ENCODE measurements at places on chromosomes 3 and 15.

DNA sequence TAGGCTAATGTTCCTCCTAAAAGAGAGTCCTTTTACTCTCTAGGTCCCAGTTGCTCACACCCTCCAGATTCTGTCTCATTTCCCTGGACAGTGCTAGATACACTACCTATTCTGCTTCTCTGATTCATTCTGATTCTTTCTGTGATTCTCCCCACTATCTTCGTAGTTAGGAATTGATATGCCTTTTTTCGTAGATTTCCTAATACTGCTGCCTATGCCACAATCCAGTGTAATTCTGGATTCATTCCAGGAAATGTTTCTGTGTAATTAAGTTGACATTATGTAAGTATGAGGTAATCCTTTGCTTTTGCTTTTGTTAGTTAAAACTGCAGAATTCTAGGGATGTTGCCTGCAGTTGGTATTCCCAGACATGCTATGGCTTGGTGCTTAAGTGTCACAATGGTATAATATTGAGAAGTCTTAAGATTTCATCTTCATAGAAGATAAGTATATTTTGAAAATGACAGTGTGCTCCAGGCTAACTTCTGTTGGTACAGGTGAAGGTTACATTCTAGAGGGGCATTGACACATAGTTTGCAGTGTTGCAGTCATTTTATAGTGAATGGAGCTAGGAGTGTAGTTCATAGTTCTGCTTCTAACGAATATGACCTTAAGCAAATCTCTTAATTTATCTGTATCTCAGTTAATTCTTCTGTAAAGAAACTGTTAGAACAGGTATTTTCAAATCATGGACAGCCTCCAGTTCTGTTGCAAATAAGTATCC lies 54.3 kb downstream of the RIOX2 start:
- DNase-seq: no peak

DNA sequence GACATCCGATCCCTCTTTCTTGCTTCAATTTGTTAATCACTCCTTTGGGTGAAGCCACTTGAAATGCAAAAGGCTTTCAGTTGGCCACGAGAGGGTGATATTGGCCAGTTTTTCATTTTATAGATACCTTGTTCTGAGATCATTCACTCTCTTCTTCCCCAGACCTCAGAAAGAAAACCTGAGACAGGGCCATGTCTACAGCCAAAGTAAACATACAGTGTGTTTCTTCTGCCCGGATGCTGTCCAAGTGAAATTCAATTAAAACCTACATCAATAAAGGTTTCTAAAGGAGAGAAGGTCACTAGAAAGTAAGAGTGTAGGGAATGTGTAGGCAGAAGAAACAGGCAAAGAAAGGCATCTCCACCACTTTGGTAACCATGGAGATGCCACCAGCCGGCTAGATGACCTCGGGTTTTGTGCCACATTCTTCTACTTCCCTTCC lies 39.5 kb upstream of the FMN1 start:
- DNase-seq: no peak

DNA sequence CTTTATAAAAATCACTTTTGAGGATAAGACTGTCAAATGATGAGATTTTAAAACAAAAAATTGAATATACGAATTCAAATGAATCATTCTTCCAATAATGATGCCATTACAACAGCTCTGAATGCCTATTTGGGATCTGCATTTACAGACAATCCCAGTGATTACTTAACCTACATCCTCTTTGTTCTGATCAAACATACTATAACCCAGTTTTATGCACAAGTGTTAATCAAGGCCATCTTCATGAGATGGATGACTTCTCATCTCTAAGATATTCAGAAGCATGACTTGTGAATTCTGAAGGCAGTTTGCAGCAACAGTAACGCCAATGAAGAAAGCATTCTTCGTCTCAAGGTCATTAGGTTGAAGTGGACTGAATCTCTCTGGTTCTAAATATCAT lies 90.3 kb upstream of the MEX3B start:
- no peak for DNase-seq

GRCh38 chr3:177050501-177051237 lies 146.6 kb downstream of the TBL1XR1 start:
- DNase-seq: no peak

DNA sequence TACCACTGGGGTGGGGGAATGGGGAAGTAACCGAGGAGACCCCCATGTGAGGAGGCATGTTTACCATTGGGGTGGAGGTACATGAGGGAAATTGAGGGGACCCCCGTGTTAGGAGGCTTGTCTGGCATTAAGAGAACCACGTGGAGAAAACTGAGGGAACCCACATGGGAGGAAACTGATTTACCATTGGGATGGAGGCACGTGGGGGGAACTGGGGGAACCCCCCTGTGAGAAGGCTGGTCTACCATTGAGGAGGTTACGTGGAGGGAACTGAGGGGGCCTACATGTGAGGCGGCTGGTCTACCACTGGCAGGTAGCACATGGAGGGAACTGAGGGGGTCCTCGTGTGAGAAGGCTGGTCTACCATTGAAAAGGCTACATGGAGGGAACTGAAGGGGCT lies 159.4 kb downstream of the FBLN2 start:
- no peak for DNase-seq

DNA sequence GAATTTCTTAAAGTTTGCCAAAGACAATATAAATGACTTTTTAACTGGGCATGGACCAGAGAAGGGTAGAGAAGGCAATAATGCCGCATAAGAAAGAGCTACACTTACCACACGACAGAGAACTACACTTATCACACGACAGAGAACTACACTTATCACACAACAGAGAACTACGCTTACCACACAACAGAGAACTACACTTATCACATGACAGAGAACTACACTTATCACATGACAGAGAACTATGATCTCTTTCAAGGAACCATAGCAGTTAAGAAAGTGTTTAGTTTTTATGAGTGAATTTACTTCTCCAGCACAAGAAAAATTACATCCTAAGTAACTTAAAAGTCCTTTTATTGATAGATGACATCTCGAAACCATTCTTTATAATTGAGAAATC lies 32.0 kb downstream of the DCUN1D1 start:
- no peak for DNase-seq

GRCh38 chr3:55964491-55964985 lies 477.4 kb upstream of the WNT5A start:
- no peak for DNase-seq

DNA sequence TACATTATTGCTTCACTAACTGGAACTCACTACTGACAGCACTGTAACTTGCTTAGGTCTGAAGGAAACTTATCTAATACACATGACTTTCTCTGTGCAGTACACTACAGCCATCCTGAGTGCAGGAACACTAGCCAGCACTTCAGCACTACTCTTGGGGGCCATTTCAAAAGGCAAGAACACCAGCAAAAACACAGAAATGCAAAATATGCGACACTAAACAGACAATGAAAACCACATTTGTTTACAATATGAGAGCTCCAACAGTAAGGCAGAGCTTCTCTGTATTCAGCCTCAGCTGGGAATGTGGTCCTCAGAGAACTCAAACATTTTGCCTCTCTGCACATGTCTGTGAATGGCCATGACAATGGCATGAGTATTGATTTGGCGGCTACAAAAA lies 109.6 kb downstream of the ARRDC4 start:
- DNase-seq: no peak

DNA sequence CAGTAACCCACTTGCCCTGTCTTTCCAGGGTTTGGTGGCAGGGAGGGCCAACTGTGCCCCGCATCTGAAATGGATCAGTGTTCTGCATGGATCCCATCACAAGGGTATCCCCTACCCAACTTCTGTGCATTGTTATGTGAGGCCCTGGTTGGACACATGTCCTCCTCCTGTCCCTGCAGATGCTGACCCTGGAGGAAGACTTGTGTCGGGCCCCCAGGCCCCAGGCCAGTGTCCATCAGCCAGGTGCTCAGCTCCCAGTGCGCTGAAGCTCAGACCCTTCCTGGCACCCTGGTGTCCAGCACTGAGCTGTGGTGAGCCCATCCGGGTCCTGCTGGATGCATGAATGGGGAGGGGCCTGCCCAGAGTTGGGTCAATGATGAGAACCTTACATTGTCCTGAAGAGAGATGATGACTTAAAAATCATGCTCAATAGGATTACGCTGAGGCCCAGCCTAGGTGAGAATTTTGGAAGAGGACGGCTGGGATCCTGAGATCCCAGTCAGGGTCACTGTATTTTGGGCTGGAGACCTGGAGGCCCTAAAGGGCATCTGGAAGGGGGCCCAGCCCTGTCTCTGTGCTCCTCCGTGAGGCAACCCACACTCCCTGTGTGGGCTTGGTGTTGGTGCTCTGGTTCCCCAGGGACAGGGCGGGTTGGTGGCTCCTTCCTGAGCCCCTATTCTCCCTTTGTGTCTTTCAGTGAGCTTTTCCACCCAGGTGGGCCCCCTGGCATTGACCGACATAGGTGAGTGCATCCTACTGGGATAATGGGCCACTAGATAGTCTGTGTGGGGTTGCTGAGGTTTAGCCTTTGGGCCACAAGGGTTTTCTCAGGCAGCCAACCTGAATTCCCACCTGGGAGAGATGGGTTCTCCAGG lies 199.1 kb downstream of the UBE3A start:
- no peak for DNase-seq

- no peak for DNase-seq
Measured at GRCh38 chr3:158652463-158652862, 8.1 kb downstream of the GFM1 start.

- DNase-seq: no peak
Measured at GRCh38 chr3:141442446-141442845, 44.4 kb upstream of the RASA2 start.

DNA sequence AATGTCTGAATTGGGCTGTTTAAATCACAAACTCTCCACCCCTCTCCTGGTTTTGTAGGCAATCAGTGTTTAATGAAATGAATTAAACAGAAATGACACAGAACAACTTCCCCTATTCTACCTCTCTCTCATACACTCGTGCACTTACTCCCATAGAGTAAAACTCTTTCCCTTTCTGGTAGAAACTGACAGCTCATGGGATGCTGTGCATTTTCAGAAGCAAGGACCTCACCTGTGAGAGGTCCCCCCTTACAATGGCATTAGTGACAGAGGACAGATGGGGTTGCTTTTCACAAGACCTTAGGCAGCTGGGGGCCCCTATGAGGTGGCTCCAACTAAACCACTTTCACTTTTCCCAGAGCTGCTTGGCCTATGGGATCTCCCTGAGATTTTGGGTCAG lies 31.9 kb downstream of the PARP16 start:
- no peak for DNase-seq

DNA sequence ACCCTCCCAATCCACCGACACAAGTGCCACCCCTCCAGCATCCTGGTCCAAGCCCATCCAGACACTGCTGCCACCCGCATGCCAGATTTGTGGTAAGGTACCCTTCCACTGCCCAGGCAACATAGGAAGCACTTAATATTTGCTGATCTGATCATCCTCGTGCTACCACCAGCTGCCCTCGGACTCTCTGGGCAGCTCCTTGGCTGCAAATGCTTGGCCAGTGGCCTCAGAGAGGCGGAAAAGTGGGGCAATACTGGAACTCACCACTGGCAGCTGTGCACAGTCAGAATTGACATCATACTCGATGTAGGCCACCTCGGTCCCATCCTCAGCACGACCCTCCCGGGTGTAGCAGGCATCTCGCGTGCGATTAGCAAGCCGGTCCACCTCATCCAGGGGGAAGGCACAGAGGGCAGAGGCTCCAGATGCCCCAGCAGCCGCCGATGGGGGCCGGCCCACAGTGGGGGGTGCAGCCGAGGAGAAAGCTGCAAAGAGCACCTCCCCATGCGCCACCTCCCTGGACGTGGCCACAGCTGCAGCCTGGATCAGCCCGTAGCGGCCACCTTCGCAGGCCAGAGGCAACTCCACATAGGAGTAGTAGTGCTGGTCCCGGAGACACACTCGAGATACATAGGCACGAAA lies 6.5 kb downstream of the PLXNB1 start:
- DNase-seq: no peak

GRCh38 chr3:182117583-182117982 lies 405.9 kb downstream of the SOX2 start:
- DNase-seq: no peak

GRCh38 chr15:49621887-49622286 lies 1.0 kb downstream of the DTWD1 start:
- DNase-seq: no peak

DNA sequence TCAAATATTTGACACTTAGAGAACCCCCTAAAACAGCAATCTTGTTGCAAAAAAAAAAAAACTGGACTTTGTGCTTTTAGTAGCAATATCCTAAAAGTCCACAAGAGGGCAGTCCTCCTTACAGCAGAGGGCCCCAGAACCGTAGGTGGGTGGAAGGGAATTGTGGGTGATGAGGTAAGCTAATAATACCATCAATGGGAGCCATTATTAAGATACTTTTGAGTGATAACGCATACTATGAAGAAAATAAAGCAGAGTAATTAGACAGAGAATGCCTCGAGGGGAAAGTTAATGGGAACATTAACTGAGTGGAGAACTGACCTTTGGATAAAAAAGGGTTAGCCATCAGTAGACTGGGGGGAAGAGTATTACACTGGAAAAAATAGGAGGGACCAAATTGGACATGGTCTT lies 229.9 kb downstream of the THRB start:
- no peak for DNase-seq

DNA sequence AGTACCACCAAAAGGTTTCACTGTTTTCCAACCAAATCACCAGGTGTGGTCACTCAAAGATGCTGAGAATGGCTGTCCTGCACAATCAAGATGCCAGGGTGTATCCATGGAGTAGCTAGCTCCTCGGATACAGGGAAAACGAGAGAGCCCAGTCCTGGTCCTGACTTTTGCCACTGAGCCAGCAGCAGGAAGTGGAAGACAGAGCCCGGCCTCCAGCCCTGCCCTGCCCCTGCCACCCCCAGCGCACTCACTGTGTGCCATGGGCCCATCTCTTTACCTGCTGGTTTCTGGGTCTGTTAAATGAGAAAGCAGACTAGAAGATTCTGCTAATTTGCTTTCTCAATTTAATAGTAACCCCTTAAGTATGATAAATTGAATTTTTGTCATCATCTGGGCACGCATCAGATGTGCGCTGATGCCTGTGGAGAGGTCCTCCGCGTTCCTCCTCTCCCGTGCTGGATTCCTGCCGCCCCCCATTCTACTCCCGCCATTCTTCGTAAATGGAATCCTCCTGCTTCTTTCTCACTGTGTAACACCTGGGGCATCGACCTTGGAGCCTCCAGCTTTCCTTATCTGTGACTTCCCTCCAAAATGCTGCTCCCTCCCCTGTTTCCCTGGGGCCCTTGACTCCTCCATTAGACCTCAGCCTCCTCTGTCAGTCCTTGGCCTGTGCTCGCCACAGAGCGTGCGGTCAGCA lies 18.0 kb downstream of the TNFAIP8L3 start:
- DNase-seq: no peak

GRCh38 chr15:78640527-78641101 lies 396 bp downstream of the CHRNB4 start:
- no peak for DNase-seq

DNA sequence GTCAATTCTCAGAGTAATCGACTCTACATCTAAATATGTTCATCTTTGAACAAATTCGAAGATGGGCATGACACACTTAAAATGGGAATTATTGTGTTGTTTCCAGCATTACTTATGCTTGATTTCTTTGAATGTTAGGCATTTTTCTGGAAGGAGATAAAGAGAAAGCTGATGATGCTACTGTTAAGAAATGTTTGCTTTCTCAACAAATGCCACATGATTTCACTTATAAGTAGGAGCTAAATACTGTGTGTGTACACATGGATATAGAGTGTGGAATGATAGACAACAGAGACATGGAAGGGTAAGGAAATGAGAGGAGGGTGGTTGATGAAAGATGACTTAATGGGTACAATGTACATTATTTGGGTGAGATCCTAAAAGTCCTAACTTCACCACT lies 400.9 kb downstream of the TBL1XR1 start:
- no peak for DNase-seq

- DNase-seq: no peak
Measured at GRCh38 chr3:10294030-10294586, 1.4 kb upstream of the GHRL start.

- peak; percentile 22 for DNase-seq
Measured at GRCh38 chr15:66108483-66109265, 144.9 kb downstream of the MEGF11 start.
